Right cardiac atrium (tissue), 5 donors: ENCODE measurements at places on chromosomes 16 and 17.
A peak's percentile ranks its signal among the peaks of the same experiment; 100 is the strongest.

GRCh38 chr16:23508589-23509440 is 1.5 kb downstream of the GGA2 start:
- DNase-seq: no peak

- DNase-seq: no peak
These were observed 5.0 kb downstream of the NKD1 start for GRCh38 chr16:50553182-50553710.

GRCh38 chr16:69595127-69596036 is 29.6 kb downstream of the NFAT5 start:
- no peak for DNase-seq

- no peak for DNase-seq
These were observed 29.7 kb downstream of the POLR3E start for GRCh38 chr16:22326771-22327445.

DNA sequence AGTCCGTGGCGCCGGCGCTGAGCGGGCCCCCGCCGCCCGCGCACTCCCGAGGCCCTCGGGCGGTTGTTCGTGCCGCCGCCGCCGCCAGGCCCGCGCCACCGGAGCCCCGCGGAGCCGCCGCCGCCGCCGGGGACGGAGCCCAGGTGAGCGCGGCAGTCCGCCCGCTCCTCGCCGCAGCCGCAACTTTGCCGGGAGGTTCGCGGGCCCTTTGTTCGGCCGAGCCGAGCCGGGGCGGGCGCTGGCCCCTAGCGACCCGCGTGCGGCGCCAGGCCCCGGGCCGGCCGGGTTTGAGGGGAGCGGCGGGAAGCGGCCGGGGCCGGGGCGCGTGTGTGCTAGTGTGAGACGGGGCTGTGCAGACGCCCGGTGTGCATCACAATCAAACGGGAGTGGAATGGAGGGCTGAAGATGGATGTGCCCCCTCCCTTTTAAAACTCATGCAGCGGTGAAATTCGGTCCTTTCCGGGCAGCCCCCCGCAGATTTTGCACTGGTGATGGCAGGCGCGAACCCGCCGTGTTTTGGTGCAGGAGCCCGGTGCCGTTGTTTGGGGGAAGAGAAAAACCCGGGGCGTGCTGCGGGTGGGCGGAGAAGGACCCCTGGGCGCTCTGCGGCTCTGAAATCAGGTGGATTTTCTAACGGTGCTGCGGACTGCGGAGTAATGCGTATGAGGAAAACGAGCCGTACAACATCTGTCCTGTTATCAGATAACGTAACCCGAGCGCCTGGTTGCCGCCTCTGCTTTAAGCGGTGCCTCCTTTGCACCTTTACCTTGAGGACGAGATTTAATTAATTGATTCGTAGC is 823 bp downstream of the TNRC6C start:
- peak; percentile 65 for DNase-seq

- no peak for DNase-seq
These were observed 17.4 kb downstream of the CCDC182 start for GRCh38 chr17:57727630-57728175.

DNA sequence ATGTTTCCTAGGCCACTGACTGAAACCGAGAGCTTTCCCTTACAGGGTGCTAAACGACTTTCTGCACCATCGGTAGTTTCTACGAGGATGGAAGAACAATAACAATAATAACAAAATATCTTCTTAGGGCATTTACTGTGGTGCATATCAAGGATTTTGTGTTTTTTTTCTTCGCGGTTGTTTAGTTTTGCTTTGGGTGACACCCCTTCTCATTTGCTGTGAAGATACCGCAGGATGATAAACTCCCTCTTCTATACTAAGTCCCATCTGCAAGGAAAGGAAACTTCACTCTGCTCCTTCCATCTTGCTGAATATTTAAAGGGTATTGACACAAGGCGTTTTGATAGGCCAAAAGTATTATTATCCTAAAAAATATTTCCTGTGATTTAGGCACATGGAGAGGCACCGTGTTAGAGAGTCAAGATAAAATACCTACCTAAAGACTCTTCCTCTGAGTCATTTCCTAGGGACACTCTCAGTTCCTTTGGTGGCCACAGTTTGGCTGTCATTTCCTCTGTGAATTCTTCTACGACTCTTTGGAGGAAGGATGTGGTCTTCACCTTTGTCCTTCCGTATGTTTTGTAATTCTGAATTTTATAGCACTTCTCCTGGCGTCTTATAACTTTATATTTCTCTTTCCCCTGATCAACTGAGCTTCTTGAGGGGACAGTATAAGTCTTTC is 318.8 kb downstream of the CDH13 start:
- no peak for DNase-seq

DNA sequence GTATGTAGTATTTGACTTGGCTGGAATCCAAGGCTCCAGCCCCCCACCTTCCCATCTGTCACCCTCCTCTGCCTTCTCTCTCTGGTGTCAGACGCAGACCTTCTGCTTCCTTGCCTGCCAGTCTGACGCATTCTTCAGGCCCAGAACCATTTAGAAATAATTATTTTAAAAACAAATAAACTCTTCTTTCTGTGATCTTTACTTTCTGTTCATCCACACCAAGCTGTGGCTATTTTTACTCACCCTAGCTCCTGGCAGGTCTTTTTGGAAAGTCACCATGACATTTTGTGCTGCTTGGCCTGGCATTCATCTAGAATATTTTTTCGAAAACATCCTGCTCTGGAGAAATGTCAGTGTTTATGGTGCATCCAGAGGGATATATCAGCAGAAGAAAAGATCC is 330.7 kb upstream of the ASIC2 start:
- no peak for DNase-seq

GRCh38 chr16:7921345-7921744 is 588.7 kb downstream of the RBFOX1 start:
- no peak for DNase-seq
